Mesendoderm (in vitro differentiated cells): ENCODE measurements at places on chromosomes 3 and 15.

DNA sequence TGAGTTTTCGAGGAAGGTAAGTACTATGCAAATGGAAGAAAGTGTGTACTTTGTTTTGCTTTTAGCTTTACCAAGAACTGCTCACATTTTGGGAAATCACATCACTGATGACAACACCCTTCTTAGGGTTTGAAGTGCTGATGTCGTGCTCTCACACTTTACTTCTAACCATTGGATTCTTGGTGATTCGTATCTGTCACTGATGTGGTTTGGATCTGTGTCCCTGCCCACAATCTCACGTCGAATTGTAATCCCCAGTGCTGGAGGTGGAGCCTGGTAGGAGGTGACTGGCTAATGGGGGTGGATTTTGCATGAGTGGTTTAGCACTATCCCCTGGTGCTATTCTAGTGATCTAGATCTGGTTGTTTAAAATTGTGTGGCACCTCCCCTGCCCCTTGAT lies 75.4 kb upstream of the RGMA start:
- peak; percentile 33 for DNase-seq

DNA sequence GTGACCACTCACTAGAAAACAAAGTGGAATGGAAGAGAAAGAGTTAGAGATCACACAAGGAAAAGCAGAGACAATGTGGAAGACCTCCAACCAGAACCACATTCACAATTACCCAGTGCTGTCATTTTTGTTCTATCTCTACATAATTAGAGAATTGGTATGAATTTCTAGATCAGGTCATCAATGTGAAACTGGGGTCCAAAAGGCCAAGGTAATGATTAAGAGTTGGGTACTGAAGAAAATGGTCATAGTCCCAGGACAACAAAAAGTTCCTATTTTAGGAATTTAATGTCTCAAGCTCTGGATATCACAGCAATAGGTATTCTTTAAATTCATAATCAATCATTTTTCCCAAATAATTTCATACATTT lies 84.7 kb upstream of the PPIB start:
- peak; percentile 7 for DNase-seq

DNA sequence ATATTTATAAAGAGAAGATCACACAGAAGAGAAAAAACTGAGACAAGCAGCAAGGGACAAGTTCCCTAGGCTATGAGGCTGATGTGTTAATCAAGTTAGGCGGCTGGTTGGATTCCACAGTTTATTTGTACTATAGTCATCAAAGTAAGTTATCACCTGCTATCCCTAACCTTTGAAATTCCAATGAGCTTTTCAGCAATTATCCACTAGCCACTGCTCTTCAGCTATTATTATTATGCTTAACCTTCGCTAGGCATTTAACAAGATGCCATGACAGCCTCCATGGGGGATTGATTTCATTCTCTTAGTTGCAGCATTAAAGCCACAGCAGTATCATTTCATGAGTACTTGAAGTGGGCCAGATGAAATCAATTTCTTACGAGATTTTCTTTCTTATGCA lies 699.5 kb upstream of the NAALADL2 start:
- peak; percentile 50 for DNase-seq

GRCh38 chr3:58529516-58530353 lies 7.3 kb downstream of the ACOX2 start:
- DNase-seq: peak; percentile 88

- no peak for DNase-seq
Measured at GRCh38 chr3:53554559-53555067, 60.2 kb downstream of the CACNA1D start.
